ENCODE measurements at places on chromosomes 3 and 15.

- no peak for DNase-seq
Measured at GRCh38 chr3:123026565-123027291, 835 bp downstream of the SEMA5B start.

- DNase-seq: no peak
Measured at GRCh38 chr3:184564685-184565385, 3.2 kb downstream of the EPHB3 start.

DNA sequence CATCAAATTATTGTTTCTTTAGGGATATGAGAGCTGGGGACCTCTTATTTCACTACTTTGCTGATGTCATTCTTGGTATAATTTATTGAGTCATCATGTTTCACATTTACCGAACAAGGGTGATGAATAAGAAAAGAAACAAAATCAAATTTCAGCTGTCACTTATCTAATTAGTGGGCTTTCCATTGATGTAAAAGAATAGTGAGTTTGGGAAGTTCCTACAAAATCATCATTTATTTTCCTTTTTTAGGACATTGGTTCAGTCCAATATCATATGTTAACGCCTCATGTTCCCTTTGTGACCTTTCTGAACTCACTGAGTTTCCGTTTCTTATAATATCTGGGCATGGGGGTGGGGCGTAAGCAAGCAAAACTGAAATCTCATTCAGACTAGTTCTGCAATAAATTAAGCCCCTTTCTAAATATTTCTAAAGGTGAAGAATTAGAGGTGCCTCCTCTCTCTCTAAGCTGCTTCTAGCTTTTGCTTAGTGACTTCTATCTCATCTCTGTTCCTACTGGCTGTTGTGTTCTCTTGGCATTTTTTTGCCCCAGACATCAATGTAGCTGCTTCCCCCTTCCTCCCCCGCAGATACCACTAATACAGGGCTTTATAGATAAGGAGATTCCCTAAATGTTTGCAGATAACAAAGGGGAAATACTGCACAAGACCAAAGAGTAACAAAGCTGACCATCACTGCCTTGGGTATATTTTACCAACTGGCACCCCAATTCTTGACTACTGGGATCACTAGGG lies 238.0 kb upstream of the CTNNB1 start:
- DNase-seq: no peak

GRCh38 chr15:99211926-99212325 lies 37.5 kb downstream of the TTC23 start:
- peak; percentile 4 for DNase-seq

- DNase-seq: peak; percentile 94
Measured at GRCh38 chr3:60708191-60708975, 542.9 kb downstream of the FHIT start.

Measured in fibroblast of skin of right biceps (primary cell).